ENCODE measurements at places on chromosomes 3 and 15. TPM values are rescaled to one million over a fixed set of nuclear protein-coding genes. Genes with fewer than 3 reads are reported as not detected.

Gene AMIGO3
- 0.29 TPM for total RNA-seq

Gene SHISA5
- total RNA-seq = 107 TPM

Gene C3orf80
- 0.15 TPM for total RNA-seq

Gene LSAMP
- total RNA-seq = 12.2 TPM

Gene UCN2
- total RNA-seq = 1.2 TPM

Gene CKMT1B
- total RNA-seq = not detected

Gene PPM1L
- total RNA-seq = 0.87 TPM

Gene ZNF654
- total RNA-seq = 19.8 TPM

Gene P2RY1
- total RNA-seq = 4.0 TPM

Gene A4GNT
- not detected for total RNA-seq

Measured in smooth muscle cell of trachea (primary cell).